GF-D8 (cell line): ENCODE measurements at places on chromosomes 7 and 10.

DNA sequence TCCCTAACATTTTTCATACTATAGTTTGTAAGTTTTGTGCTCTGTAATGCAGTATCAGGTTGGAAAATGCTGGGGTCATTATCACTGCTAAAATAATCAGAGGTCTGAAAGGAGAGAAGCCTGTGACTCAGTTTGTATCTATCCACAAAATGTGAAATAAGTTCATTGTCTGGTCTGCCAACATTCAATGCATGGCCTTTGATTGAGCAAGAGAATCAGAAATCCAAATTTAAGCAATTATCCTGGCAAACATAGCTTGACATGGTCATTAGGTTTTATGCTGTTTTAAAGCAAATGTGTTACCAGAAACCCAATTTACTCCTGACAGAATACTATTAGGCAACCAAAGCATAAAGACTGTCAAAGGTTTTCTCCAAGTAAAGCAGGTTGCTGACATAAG, 709.7 kb upstream of the SEMA3D start:
- DNase-seq: no peak

GRCh38 chr7:2928613-2929311, 84.7 kb upstream of the GNA12 start:
- DNase-seq: no peak

- no peak for DNase-seq
Measured at GRCh38 chr7:80063834-80064233, 70.8 kb upstream of the GNAI1 start.

- no peak for DNase-seq
Measured at GRCh38 chr10:96987842-96988175, 155.7 kb downstream of the LCOR start.

GRCh38 chr7:48116043-48116442, 27.0 kb downstream of the UPP1 start:
- no peak for DNase-seq

DNA sequence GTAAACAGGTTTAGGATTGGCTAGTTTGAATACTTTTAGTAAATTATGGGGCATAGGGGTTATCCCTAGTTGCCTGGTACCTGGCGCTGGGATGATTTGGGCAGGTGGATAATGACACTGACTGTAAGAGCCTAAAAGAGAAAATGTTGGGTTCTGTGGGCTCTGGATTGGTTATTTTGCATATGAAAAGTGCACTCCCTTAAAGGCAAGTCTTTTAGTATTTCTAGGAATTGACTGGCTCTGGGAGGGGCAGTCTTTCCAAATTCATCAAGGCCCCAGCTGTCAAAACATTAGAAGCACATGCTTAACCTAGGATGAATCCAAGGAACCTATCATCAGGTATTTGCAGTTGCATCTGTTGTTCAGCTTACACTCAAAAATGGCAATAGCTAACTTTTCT, 454.6 kb upstream of the SORCS1 start:
- no peak for DNase-seq

GRCh38 chr7:16660702-16661464, 14.9 kb downstream of the BZW2 start:
- DNase-seq: no peak

DNA sequence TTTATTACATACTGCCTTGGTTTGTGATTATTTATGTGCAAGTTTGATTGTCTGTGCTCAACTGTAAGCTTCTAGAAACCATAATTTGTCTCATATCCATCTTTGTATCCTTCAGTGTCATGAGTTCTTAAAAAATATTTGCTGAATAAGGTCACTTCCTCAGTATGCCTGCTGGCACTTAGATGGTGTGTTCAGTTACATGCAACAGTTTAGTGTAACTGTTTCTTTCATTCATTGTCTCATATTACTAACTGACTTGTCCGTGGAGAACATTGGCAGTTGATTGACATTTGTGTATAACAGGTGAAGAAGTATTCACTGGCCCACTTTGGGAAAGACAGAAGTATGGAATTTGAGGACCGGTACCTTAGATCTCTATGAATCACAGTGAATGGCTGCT, 236.9 kb downstream of the PRKG1 start:
- no peak for DNase-seq

DNA sequence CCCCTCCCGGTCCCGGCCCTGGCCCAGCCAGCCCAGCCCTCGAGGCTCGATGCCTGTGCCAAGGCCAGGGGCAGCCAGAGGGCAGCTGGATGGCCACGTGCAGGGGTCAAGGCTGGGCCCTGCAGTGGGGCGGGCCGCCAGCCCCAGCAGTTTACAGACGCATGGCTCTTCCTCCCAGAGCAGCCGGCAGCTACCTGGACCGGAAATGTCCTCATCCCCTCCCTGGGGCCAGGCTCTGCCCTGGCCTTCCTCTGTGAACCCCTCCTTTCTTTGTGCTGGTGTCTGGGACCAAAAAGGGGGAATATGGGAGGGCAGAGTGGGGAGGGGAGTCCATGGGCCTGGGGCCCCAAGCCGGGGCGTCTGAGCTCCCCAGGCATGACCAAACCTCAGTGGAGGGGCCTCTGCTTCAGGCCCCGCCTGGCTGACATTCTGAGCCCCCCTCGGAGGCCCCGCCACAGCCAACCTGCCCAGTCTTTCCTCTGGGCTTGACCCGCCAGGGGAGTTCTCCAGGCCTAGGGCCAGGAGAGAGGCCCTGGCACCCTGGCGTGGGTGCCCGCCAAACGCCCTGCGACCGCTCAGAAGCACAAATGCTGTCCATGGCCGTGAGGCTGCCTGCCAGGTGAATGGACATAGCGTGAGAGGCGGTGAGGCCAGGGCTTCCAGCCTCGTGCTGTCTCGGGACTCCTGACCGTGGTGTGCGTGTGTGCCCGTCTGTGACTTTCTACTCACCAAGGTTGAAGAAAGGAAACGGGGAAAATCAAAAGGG, 24.7 kb upstream of the AMZ1 start:
- no peak for DNase-seq
